ENCODE measurements at places on chromosomes 1 and 21. TPM values are rescaled to one million over a fixed set of nuclear protein-coding genes. Genes with fewer than 3 reads are reported as not detected.

DNA sequence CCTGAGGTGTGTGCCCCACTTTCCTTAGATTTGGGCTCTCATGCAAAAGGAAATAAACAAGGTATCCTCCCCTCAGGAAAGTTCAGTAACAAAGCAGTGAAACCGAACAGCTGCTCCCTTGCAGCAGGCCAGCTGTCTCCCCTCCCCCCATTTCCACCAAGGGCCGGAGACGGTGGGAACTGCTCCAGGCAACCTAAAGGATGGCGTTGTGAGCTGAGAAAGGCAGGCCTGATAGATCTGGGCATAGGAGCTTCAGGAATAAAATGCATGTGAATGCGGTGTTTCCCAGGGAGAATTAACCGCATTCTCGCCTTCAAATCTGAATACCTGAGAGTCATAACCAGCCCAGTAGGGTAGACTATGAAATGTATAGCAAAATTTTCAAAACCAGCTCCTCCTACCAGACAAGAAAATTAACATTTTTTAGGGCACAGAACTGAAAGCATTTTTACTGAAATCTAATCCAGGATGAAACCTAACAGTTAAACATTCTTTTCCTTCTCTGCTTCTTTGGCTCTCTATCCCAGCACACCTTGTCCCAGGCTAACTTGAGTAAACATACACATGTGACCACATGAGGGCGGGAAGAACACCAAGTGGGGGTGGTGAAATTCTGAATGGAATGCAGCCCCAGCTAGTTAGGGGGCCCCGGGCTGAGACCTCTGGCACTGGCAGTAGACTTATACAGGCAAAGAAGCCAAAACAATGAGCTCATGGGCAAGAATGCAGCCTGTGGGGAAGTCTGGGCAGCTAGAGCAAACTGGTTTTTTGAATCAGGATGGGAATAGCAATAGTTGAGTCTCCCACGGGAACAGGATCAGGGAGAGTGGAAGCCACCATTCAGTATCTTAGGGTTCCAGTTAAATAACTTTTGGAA lies 11.5 kb downstream of the MCL1 start:
- no peak for DNase-seq

DNA sequence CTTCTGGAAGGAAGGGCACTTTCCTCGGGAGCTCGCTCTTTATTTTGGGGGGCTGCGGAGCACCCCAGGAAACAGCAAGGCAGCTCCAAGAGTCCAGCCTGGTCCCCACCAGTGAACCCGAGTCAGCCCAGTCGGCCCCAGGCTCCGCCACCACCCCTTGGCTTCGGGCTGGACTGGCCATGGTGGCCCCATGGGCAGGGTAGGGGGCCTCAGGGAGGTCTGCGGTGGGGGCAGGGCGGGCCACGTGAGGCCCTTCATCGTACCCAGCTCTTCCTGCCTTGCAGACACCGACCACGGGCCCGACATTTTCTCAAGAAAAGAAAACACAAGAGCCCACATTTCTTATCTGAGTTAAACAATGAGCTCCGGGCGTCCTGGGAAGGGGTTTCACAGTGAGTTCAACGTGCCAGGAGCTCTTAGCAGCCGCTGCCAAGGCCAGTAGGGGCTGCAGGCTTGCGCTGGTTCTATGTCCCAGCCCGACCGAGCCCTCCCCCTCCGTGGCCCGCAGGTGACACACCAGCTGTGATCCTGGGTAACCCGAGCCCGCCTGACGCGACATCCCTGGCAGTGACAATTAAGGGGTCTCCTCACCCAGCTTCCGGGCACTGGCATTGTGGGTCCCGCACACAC lies 66.2 kb downstream of the PRDM16 start:
- no peak for DNase-seq

The ABCA4 gene
- polyA plus RNA-seq, result 0.59 TPM

DNA sequence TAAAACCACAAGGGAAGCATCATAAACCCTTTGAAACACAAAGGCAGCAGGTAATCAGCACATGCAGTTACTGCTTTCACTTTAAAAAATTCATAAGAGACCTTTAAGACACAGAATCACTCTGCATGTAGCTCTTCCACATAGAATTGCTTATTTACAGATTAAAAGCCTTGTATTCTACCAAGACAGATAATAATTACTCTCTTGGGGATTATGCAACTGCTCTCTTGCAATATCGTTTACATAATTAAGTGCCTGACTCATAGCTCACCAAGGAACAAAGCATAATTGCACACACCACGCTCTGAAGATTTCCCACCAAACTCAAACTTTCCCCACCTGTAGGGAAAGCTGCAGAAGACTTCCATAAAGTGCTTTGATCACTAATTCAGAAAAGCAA lies 87.9 kb downstream of the VAV3 start:
- no peak for DNase-seq

DNA sequence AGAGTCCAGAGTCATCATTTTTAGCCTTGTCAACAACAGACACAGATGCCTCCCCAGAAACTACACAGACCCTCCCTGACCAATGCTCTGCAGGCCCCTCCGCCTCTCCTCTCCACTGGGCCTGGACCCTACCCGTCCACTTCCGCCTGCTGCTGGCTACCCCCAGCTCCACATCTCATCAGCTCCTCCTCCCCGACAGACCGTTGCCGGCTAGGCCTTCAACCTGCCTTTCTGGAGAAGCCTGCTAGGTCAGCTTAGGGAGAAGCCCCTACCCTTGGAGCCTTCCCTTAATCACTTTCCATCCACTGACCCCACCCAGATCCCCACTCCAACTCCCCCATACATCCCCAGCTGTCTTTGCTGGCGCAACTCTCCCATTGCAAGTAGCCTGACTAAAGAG lies 1.4 kb downstream of the TRIM17 start:
- DNase-seq, result no peak

DNA sequence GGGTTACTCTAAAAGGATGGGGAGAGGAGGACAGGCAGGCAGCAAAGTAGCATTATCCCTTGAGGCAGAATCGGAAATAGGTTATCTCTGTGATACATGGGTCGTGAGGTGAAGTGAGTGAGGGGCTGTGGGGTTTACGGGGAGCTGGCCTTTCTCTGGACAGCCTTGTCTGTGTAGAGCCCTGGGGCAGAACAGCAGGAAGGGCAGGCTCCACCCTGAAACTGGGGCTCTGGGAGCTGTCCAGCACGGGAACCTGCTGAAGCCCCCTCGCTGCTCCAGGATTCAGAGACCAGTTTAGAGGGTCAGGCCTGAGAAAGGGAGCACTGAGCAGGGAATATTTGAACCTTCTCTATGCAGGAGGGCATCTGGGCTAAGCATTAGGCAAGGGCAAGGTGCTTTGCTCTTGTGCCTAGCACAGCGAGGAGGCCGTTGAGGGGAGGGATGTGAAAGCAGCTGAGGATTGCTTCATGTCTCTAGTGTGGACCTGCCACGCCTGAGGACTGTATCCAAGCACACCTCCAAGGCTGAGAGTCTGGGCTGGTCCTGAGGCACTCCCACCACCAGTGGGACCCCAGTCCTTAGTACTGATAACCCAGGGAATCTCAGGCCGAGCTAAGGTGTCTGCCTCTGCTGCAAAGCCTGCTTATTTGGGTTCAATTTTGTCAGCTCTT lies 55.8 kb downstream of the NAV1 start:
- no peak for DNase-seq

GRCh38 chr1:157113631-157114030 lies 14.0 kb upstream of the ETV3L start:
- no peak for DNase-seq

GRCh38 chr1:83746234-83746633 lies 252.7 kb downstream of the TTLL7 start:
- no peak for DNase-seq

DNA sequence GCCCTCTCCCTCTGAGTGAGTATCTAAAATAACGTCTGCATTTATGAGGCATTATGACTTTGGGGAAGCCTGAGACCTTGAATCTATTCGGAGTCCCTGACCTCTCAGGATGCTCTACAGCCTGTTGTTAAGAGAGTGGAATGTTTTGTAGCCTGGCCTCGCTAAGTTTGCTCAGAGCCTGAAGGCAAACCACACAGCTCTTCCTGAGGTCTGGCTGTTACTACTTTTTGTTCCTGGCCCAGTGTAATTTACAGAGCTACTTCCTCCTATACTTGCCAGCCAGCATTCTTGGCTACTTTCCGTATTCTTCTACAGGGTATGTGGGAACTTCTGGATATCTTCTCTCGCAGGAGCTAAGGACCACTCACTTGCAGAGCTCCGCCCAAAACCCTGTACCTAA lies 3.6 kb upstream of the ZMYM4 start:
- no peak for DNase-seq

The SLC44A3 gene
- polyA plus RNA-seq, result 4.1 TPM

The TSPEAR gene
- 0.13 TPM for polyA plus RNA-seq

GRCh38 chr1:208251015-208251414 lies 6.8 kb upstream of the PLXNA2 start:
- no peak for DNase-seq

DNA sequence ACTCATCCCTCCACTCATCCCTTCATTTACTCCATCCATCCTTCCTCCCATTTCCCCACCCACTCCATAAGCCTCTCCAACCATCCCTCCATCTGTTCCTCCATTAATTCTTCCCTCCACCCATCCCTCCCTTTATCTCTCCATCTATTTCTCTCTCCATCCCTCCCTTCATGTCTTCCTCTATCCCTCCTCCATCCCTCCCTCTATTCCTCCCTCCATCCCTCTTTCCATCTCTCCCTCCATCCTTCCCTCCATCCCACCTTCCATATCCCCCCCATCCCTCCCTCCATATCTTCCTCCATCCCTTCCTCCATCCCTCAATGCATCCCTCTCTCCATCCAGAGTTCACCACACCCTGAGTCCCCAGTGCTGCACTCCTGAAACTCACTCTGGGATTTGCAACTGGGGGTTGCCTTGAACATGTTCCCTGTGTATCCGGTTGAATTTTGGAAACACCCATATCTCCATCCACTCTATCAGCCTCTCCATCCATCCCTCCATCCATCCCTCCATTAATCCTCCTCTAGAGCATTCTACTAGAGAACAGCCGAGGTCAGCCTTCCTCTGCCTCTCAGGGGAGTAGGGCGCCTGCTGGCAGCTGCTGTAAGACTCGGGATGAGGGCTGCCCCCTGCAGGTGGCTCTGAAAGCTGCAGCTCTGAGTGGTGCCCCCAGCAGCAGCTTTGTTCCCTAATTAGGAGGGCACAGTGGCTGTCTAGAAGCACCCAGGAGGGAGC lies 39.4 kb downstream of the ABCG1 start:
- DNase-seq, result no peak

The PLA2G5 gene
- polyA plus RNA-seq, result 0.25 TPM

The APOBEC4 gene
- polyA plus RNA-seq, result not detected

DNA sequence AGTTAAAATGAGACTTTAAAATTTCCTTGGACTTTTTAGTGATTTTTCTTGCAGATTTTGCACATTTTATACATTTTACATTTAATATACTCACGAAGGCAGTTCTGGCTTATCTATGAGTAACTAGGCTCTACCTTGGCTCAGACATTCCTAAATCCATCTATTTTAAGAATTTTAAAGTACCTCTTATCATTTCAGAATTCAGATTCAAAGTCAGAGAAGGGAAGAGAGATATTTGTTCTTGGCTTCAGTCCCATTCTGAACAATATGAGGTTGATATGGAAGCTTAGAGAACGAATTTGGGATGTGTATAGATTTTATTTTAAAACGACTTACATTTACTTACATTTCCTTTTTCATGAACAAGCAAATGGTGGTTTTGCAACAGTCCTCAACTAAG lies 230.2 kb downstream of the LMO4 start:
- DNase-seq, result no peak

Measured in forelimb muscle (tissue), 1 donor.